Fibroblast of the conjunctiva (primary cell): ENCODE measurements at places on chromosomes 7 and 10.

DNA sequence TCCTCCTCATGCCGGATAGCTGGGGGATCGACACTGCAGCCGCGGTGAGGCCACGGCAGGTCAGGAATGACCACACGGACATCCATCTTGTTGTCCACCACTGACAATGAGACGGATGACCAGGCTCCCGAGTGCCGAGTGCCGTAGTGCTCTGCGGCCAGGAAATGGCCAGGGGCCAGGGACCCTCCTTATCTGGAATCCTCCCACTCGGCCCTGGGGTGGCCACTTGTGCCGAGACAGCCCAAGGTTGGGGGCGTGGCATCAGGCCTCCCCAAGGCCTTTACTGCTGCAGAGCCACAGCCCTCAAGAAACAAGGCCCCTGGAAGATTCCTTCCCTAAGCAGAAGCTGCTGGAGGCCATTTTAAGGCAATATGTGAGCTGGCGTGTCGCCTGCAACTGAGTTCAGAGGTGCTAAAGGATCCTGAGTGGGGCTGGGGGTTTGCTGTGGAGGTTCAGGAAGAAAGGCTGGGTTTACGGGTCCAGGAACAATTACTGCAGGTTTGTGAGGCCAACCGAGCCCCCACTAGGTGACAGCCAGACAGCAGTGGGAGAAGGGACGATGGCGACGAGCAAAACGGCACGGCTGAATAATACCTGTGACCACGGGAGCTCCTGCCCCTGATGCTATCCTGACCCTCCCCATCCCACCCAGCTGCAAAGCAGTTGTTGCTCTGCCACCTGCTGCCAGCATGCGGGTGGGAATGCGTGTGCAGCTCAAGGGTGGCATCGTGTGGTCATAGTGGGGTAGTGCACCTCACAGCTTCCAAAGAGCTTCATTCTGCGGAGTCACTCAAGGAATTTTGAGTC lies 31.6 kb upstream of the LEP start:
- peak; percentile 61 for DNase-seq

- no peak for DNase-seq
Observed at GRCh38 chr10:3761904-3762303, 23.1 kb downstream of the KLF6 start.

DNA sequence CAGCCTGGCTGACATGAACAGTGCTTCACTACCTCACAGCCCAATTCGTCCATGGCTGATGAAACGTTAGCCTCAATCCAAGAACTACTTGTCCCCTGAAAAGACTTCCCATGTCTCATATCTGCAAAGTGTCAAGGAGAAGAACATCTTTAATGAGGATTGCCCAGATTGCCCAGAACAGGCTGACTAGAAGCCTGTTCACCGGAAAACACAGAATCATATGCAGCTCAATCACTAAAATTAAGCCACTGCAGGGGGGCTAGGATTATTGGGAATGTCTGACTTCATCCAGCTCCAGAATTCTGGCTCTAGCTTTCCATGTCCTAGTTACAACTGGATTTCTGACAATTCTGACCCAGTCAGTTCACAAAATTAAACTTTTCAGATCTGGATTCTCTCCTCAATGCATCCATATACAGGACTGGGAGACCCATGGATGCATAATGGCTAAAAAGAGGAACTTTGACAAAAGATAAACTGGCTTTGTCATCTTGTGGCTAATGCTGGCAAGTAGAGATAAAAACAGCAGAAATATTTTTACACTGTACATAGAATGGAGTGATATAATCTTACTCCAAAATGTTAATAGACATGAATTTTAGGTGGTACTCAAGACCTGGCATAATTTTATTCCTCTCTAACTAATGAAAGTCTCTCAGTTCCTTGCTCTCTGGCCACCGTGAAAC lies 467.0 kb upstream of the POT1 start:
- no peak for DNase-seq

DNA sequence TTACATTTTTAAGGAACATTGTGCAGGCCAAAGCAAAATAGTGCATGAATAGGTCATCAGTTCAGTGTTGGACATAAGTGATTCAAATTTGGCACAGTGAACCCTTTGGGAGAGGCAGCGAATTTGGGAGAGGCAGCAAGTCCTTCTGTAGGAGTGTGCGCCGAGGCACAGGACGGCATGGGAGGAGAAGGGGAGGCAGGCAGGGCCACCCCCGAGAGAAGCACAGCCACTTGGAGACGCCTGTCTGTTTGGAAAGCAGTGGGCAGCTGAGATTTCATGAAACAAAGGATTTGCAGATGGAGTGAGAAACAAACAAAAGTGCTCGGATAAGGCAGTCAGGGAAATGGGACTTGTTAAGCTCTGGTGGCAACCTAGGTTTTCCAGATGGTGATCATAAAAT lies 30.6 kb downstream of the VIPR2 start:
- DNase-seq, result no peak

- DNase-seq, result no peak
Observed at GRCh38 chr10:61389887-61390286, 63.3 kb downstream of the TMEM26 start.

DNA sequence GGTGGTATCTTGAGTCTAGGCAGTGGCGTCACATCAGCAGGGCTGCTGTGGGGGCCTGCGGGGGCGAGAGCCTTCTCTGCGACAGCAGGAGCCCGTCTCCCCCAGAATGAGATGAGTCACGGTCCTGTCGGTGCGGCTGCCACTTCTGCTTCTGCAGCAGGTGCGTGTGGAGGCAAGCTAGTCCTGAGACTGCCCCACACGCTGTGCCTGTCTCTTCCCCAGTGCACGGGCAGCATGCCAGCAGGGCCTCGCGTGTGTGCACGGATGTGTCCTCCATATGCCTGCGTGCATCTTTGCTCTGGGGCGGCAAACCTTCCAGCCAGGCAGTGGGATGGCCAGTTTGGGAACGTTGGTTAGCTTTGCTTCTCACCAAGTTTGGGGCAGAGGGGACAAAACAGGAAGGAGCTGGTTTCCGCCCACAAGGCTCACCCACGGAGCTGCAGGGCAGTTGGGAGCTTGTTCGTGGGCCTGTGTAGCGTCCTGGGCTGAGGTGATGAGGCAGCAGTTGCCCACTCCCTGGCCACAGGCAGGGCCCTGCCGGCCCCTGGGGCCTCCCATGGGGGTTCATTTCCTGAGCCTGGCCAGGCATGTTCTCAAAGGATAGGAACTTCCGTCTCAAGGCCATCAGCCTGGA lies 60.8 kb upstream of the PPIF start:
- DNase-seq, result no peak

- DNase-seq, result no peak
Observed at GRCh38 chr10:43044448-43044921, 32.4 kb upstream of the RET start.

- no peak for DNase-seq
Observed at GRCh38 chr10:18230794-18231193, 90.6 kb downstream of the CACNB2 start.

GRCh38 chr7:115924411-115924810 lies 106.2 kb downstream of the TFEC start:
- no peak for DNase-seq

- no peak for DNase-seq
Observed at GRCh38 chr10:103757531-103758293, 97.7 kb downstream of the SH3PXD2A start.
